ENCODE measurements at places on chromosomes 16 and 17. TPM values are rescaled to one million over a fixed set of nuclear protein-coding genes. Genes with fewer than 3 reads are reported as not detected.
A peak's percentile ranks its signal among the peaks of the same experiment; 100 is the strongest.

- DNase-seq: no peak
Observed at GRCh38 chr17:9221147-9221921, 200.0 kb downstream of the NTN1 start.

GRCh38 chr16:30747331-30747730, 894 bp upstream of the PHKG2 start:
- no peak for DNase-seq

DNA sequence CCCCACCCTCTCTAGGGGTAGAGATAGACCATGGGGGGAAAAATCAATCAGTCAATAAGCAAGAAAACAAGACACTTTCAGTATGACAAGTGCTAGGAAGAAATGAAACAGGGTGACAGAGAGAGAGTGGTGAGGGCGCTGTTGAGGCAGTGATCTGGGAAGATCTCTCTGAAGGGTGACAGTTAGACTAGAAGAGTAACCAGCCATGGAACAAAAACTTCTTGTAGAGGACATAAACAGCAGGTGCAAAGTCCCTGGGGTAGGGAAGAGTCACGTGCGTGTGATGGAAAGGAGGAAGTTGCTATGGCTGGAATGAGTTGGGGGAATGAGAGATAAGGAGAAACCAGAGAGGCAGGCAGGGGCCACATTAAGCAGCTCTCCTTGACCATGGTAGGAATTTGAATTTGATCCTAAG, 16.8 kb upstream of the EMP2 start:
- no peak for DNase-seq

DNA sequence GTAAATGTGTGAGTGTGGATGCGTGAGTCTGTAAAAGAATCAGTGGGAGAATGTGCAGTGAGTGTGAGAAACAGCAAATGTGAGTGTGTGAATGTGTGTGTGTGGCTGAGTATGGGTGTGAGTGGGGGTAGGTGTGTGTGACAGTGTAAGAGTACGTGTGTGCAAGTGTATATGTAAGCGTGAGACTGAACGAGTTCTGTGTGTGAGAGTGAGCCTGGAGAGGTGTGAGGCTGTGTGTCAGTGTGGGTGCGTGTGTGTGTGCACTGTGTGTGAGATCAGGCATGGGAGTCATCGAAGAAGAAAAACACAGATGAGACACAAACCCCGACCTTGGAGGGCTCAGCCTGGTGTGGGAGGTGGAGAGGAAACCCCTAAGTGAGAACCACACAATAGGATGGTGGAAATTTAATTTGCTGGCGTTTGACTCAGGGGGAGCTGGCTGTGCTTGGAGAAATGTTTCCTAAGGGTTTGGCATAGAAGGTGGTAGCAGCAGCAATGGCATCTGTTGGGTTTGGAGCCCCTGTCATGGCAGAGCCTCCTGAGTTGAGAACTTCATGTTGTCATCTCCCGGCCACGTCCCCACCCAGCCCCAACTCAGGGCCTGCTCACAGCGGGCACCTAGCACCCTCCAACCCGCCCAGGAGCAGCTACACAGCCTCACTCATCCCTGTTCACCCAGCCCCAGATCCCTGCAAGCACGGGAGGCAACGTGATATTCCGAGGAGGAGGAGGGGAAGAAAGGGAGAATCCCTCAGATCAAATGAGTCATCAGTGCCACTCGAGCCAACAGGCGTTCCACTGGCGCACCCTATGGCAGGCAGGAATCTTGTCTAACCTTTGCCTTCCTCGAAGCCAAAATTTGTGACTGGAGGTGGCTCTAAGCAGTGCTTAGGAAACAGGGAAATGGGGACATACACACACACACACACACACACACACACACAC, 14.3 kb upstream of the NUBP1 start:
- DNase-seq: no peak

GRCh38 chr17:76000016-76000754, 470 bp upstream of the CDK3 start:
- no peak for DNase-seq

GRCh38 chr17:47696717-47697642, 3.0 kb downstream of the TBKBP1 start:
- DNase-seq: no peak

- DNase-seq: no peak
Observed at GRCh38 chr17:15354256-15354655, 12.9 kb upstream of the TEKT3 start.

DNA sequence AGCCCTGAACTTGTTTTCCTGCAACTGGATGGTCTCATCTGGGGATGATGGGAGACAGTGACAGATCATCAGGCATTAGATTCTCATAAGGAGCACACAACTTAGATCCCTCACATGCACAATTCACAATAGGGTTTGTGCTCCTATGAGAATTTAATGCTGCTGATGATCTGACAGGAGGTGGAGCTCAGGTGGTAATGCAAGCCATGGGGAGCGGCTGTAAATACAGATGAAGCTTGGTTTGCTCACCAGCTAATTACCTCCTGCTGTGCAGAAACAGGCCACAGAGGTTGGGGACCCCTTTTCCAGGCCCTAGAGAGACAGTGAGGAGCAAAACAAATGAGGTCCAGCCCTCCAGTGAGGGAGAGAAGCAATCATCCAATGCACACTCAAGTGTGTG, 168.6 kb downstream of the RGS9 start:
- no peak for DNase-seq

- DNase-seq: no peak
Observed at GRCh38 chr16:49462989-49463371, 89.4 kb downstream of the C16orf78 start.

GRCh38 chr17:80883831-80884735, 107.6 kb upstream of the CHMP6 start:
- DNase-seq: no peak

DNA sequence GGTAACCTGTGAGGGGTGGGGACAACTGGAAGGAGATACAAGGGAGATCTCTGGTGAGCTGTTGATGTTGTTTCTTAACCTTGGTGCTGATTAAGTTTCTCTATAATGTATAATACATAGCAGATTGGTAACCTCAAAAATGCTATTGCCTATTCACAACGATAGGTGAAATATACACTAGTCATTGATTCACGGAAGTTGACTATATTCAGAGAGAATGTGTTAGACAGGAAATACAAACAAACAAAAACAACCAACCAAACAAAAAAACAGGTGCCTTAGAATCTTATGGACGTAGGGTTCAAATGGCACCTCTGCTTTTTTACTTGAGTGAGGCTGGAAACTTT, 21.5 kb downstream of the HSD17B2 start:
- DNase-seq: no peak

GRCh38 chr17:62884781-62885180, 76.7 kb upstream of the MARCHF10 start:
- DNase-seq: no peak

GRCh38 chr16:643050-643368, 1.4 kb downstream of the MCRIP2 start:
- no peak for DNase-seq

- DNase-seq: no peak
Observed at GRCh38 chr17:79038545-79039135, 14.7 kb downstream of the C1QTNF1 start.

DNA sequence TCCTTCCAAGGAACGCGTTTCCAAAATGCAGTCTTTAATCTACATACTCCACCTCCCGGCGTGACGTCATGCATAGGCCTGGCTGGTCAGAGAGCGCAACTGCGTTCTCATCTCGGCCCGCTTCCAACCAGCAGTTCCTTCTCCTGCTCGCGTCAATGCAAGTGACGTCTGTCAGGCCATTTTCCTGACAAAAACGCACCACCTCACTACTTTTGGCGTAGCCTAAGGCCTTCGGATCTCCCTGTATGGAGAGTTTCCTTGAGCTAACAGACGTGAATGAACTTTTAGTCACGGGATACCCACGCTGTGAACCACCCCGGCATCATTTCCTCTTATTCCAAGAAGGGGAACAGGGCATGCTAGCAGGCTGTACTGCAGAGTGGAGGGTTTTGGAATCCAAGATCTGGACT, 25.0 kb downstream of the TEX14 start:
- peak; percentile 20 for DNase-seq

DNA sequence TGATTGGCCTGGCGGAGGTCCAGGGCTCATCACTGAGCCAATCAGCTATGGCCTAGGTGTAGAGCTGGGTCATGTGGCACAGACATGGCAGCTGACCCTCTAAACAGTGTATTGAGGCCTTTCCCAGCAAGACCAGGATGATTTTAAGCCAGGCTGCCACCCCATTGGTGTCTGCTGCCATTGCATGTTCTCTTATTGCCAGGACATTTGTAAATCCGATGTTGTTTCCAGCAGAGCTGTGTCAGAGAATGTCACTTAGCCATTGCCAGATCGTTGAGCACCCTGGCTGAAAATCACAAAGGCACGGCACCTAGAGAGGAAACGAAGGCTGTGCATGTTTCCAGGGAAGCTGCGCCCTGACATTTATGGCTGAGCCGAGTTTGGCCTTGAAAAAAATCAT, 33.4 kb downstream of the RBFOX1 start:
- DNase-seq: no peak

- DNase-seq: no peak
Observed at GRCh38 chr17:55794725-55795482, 44.1 kb downstream of the PCTP start.

- no peak for DNase-seq
Observed at GRCh38 chr17:74949455-74950115, 13.9 kb downstream of the OTOP3 start.

DNA sequence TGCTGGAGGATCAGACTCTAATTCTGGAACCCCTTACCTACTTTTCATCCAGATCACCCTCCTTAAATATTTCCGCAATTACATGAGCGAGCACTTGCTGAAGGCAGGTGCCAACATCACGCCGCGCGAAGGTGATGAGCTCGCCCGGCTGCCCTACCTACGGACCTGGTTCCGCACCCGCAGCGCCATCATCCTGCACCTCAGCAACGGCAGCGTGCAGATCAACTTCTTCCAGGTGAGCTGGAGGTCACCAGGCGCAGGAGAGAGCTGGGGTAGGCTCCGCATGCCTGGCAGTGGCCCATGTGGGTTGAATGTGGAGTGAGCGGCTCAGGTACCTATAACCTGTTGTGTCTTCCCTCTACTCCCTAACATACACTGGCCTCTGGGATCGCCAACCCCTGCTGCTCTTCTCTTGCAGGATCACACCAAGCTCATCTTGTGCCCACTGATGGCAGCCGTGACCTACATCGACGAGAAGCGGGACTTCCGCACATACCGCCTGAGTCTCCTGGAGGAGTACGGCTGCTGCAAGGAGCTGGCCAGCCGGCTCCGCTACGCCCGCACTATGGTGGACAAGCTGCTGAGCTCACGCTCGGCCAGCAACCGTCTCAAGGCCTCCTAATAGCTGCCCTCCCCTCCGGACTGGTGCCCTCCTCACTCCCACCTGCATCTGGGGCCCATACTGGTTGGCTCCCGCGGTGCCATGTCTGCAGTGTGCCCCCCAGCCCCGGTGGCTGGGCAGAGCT, 10.9 kb downstream of the PLK1 start:
- no peak for DNase-seq

DNA sequence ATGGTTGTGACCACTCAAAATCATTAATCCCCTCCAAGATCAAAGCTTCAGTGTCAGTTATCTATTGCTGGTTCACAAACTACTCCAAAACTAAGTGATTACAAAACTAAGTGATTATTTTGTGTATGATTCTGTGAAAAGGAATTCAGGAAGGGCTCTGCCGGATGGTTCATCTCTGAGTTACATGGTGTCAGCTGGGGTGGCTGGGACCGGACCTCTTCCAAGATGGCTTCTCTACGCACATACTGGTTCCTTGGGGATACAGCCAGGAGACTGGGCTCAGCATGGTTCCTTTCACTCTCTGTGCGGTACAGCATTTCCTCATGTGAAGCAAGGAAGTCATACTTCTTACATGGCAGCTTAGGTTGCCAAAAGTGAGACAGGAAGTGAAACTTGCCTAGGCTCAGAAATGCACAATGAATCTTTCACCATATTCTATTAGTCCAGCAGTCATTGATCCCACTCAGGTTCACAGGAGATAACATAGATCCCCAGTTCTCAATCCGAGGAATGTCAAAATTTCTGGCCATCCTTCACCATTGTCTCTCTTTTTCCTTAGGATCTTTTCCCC, 97.9 kb upstream of the IRX6 start:
- no peak for DNase-seq

DNA sequence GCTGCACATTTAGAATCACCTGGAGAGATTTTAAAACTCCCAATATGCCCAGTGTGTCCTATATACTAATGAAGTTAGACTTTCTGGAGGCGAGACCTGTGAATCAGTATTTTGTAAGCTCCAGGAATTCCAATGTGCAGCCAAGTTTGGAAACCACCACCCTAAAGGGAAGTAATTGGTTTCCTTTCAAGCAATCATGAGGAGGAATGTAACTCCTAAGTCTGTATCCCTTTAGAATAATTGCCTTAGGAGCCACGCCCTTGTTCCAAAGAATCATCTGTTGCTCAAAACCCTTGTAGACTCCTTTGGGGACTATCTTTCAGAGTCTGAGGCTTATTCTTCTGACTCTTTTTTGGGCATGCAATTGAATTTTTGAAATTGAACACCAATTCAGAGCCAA, 84.4 kb downstream of the DNAH9 start:
- DNase-seq: no peak

DNA sequence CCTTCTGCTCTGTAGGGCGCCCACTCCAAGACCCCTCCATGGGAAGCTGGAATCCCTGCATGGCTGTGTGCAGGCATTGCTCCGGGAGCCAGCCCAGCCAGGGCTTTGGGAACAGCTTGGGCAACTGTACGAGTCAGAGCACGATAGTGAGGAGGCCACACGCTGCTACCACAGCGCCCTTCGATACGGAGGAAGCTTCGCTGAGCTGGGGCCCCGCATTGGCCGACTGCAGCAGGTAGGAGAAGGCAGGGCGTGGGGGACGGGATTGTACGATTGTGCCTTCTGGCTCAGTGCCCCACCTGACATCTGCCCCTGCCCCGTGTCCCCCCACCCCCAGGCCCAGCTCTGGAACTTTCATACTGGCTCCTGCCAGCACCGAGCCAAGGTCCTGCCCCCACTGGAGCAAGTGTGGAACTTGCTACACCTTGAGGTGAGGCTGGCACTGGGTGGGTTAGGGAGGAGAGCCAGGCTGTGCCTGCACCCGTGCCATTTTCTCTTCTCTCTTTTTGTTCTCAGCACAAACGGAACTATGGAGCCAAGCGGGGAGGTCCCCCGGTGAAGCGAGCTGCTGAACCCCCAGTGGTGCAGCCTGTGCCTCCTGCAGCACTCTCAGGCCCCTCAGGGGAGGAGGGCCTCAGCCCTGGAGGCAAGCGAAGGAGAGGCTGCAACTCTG, 8.7 kb upstream of the TMEM88 start:
- no peak for DNase-seq

GRCh38 chr17:56939869-56940484, 20.9 kb downstream of the COIL start:
- DNase-seq: peak; percentile 22

GRCh38 chr16:70302745-70303144, 3.8 kb downstream of the DDX19B start:
- DNase-seq: no peak

GRCh38 chr16:3467921-3468320, 24.4 kb downstream of the NAA60 start:
- DNase-seq: no peak

GRCh38 chr17:66310528-66311148, 8.2 kb downstream of the PRKCA start:
- DNase-seq: no peak

NOTUM gene
- polyA plus RNA-seq: 4.9 TPM

ABCC6 gene
- polyA plus RNA-seq: 1.3 TPM

ZC3H7A gene
- polyA plus RNA-seq: 45.9 TPM

IST1 gene
- polyA plus RNA-seq: 169 TPM

KRT10 gene
- polyA plus RNA-seq: 35.8 TPM

GRN gene
- 218 TPM for polyA plus RNA-seq

HAGH gene
- polyA plus RNA-seq: 44.3 TPM

CLEC18A gene
- polyA plus RNA-seq: 0.46 TPM

APOBR gene
- polyA plus RNA-seq: 0.67 TPM

ST6GALNAC1 gene
- 0.70 TPM for polyA plus RNA-seq

P2RX5 gene
- polyA plus RNA-seq: 26.3 TPM

ERN2 gene
- polyA plus RNA-seq: not detected

SLC25A11 gene
- 53.8 TPM for polyA plus RNA-seq

PPP1R27 gene
- polyA plus RNA-seq: 90.6 TPM

ADAMTS18 gene
- 0.92 TPM for polyA plus RNA-seq
